ENCODE measurements at places on chromosomes 3 and 15.

DNA sequence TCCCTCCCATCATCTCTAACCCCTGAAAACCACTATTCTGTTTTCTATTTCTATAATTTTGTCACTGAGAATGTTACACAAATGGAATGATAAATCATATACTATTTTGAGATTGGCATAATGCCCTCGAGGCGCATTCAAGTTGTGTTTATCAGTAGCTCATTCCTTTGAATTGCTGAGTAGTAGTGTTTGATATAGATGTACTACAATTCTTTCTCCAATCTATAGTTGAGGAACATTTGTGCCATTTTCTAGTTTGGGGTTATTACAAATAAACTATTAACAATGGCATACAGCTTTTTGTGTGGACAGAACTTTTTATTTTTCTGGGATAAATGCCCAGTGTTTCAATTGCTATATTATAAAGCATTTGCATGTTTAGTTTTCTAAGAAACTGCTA lies 86.0 kb downstream of the CCR1 start:
- no peak for DNase-seq

- no peak for DNase-seq
These were observed 646.2 kb downstream of the NTRK3 start for GRCh38 chr15:87610366-87610765.

DNA sequence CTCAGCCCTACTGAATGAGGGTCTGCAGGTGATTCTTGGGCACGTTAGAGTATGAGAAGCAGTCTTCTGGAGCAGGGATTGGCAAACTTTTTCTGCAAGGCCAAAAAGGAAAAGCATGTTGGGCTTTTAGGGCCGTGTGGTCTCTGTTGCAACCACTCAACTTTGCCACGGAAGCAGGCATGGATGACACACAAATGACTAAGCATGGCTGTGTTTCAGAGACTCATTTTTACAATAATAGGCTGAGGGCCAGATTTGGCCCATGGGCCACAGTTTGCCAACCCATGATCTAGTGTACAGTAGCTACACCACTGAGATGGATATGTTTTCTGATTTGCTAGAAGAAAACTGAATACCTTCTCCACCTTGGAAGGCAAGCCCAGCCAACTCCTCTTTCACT lies 66.1 kb upstream of the PRICKLE2 start:
- peak; percentile 86 for DNase-seq

- DNase-seq = no peak
These were observed 125.6 kb upstream of the CRBN start for GRCh38 chr3:3305084-3305483.

GRCh38 chr3:49780080-49780974 lies 6.0 kb downstream of the IP6K1 start:
- DNase-seq = no peak
